ENCODE measurements at places on chromosomes 2 and 18.

DNA sequence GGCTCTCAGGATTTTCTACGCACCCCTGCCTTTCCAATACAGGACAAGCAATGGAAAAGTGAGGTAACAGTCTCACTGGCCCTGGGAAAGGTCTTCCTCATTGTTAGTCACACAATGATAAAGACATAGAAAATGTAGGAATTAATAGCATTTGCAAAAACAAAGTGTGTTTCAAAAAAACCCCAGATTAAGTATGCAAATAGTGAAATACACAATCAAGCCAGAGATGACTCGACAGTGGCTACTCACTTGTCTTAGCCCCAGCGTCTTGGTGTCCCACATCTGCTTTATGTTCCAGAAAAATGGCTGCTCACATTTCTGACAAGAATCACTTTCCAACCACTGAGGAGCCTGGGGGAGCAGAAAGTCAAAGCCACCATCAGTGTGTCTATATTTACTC, 47.0 kb upstream of the AP1S3 start:
- DNase-seq = no peak

DNA sequence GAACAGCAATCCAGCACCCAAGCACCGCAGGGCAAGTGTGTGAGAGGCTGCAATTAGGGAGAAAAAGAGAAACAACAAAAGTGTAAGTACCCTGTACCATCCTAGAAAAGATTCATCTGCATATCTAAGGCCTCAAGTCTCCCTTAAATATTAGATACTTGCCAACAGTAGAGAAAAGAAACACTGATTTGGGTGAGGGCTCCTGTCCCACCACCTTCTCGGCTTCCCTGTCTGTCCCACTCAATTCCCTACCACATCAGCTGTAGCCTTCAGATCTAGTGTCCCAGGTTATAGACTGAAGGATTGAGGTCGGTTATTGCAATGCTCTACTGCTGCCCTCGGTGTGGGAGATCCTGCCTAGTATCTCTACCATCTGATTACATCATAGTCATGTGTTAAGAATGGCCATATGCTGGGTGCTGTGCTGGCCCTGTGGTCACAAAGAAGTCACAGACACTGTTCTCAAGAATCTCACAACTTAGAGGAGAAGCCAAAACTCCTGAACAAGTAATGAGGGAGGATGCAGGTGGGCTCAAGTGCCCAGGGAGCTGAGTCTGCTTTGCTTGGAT, 2.5 kb downstream of the RAX start:
- DNase-seq = no peak

GRCh38 chr2:191749181-191749540, 71.2 kb downstream of the NABP1 start:
- DNase-seq = no peak

DNA sequence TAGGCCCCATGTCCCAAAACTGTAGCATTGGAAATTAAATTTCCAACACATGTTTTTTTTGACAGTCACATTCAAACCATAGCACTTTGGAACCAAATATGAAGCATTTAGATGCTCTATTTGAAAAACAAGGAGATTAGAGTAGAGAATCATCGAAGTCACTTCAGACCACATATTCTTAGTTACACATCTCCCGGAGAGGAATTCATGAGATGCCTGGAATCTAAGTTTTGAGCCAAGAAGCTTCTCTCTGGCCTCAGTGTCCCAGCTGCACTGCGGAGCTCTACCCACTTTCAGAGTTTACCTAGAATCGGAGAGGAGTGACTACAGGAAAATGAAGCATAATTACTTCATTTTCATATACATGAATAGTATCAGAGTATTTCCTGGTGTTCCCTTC, 385.9 kb downstream of the TNS1 start:
- DNase-seq = no peak

DNA sequence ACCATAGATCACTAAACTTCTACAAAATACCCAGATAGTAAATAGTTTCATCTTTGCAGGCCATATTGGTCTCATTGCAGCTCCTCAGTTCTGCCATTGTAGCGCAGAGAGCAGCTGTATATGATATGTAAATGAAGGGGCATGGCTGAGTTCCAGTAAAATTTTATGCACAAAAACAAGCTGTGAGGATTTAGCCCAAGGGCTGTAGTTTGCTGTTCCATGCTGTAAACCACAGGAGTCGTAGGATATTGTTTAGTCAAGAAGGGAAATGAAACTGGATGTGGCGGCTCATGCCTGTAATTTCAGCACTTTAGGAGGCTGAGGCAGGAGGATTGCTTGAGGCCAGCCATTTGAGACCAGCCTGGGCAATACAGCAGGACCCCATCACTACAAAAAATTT, 83.0 kb downstream of the MGAT5 start:
- no peak for DNase-seq

DNA sequence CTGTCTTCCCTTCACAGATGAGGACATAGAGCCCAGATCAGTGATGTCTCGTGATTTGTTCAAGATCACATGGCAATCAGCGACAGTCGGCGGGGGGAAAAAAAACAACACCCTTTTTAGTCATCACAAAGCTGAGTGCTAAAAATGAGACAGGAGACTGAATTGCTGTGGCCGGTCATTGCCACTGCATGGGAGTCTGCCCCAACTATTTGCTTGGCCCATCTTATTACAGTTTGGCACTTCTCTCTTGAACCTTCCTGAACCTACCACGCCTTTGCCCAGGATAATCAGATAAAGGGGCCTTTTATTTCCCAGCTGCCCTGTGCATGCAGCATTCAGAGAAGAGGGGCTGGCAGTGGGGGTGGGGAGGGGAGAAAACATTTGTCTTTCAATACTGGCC, 42.7 kb downstream of the SETBP1 start:
- DNase-seq = no peak

All from COR-L47 (cell line).